Activated gamma-delta T cell treated with Interleukin-2 at 50 U/mL for 16 hours (primary cell): ENCODE measurements at places on chromosomes 5 and 9.

GRCh38 chr9:10045598-10045997, 567.2 kb downstream of the PTPRD start:
- DNase-seq: no peak

GRCh38 chr5:60339691-60340201, 360.2 kb downstream of the DEPDC1B start:
- no peak for DNase-seq

GRCh38 chr5:113336975-113337374, 97.8 kb downstream of the TSSK1B start:
- DNase-seq: no peak

- no peak for DNase-seq
Measured at GRCh38 chr5:83015676-83016075, 61.5 kb downstream of the TMEM167A start.

- DNase-seq: no peak
Measured at GRCh38 chr5:20469792-20470191, 481.8 kb upstream of the CDH18 start.

DNA sequence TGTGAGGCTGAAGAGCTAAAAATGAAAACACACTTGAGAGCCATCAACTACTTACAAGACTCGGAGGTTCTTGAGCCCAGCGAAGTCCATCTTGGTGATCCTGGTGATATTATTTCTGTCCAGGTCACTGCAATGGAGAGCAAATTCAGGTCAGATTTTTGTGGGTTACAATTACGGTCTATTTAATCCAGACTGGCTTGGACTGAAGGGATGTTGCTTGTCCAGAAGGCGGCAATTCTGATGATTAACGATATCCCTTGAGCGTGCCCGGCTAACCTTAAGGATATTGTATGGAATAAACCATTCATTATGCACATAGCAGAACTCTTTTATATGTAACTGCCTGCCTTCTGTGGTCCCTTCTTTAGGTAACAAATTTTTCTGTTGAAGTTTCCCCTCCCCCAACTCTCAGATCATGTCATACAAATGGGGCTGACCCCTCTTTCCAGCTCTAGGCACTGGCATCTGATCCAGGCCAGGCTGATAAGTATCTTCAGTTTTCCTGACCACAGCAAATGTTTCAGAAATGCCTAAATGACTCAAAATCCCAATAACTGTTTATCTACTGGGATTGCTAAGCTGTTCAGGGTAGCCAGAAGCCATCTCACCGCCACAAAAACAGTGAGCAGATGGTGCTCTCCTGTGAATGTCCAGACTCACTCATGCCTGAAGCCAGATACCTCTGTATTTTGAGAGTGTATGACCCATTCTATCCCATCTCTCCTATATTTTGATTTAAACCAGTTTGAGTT, 49.4 kb downstream of the SLIT3 start:
- DNase-seq: no peak

GRCh38 chr5:78295035-78295961, 800 bp upstream of the AP3B1 start:
- peak; percentile 40 for DNase-seq

DNA sequence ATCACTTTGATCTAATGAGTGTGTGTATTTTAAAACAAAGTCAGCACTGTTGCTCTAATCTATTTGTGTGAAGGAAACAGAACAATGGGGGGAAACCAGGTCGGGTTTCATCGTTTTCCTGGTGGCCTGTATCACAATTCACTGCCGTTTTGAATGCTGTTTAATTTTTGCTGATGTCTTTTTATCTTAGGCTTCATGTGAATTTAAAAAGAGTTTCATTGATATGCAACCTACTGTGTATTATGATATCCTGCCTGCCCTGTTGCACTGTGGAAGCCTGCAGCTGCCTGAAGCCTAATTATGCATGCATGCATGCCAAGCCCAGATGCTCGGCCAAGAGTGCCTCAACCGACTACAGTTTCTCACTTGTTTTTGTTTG, 307.5 kb downstream of the ZNF608 start:
- no peak for DNase-seq

GRCh38 chr9:126933334-126933980, 18.9 kb downstream of the RALGPS1 start:
- no peak for DNase-seq

DNA sequence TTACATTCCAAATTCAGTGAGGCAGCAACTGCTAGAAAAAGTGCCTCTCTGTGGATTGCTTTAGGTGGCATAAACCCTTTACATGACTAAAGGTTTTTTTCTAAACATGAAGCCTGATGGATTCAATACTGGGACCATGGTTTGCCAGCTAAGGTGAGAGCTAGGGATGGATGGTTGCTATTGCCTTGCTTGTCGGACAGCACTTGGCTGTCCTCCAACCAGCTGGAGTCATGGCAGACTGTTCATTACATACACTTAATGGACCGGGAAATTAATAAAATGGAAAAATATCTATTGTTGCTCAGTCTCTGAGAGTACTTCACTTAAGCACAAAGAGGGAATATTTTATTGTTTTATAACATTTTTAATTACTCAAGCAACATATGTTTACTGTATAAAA, 116.9 kb upstream of the TRPC7 start:
- no peak for DNase-seq

- DNase-seq: no peak
Measured at GRCh38 chr5:151461312-151461711, 13.9 kb downstream of the SLC36A1 start.

GRCh38 chr5:44489759-44490158, 100.5 kb upstream of the FGF10 start:
- no peak for DNase-seq

DNA sequence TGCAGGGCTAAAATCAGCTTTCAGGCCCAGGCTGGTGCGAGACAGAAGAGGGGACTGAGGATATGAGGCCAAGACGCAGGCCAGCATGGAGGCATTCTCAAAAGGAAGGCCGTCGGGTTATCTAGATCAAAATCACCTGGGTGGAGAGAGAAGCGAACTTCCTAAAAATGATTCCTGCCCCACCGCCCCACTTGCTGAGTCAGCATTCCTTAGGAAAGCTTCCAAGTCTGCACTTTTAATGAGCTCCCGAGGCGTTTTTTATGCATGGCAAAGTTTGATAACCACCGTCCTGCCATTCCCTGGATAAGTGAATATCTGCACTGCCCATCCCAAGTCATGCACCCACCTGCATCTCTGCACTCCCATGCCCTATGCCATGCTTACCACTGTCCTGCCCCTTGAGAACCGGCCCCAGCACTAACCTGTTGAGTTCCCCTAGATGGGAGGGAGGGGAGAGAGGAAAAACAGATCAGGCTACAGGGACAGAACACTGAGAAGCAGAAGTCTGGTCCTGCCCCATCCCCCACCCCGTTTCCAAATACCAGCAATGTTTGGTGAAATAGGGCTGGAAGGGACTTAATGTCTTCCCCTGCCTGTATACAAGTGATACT, 1.6 kb upstream of the SPOCK1 start:
- DNase-seq: no peak

DNA sequence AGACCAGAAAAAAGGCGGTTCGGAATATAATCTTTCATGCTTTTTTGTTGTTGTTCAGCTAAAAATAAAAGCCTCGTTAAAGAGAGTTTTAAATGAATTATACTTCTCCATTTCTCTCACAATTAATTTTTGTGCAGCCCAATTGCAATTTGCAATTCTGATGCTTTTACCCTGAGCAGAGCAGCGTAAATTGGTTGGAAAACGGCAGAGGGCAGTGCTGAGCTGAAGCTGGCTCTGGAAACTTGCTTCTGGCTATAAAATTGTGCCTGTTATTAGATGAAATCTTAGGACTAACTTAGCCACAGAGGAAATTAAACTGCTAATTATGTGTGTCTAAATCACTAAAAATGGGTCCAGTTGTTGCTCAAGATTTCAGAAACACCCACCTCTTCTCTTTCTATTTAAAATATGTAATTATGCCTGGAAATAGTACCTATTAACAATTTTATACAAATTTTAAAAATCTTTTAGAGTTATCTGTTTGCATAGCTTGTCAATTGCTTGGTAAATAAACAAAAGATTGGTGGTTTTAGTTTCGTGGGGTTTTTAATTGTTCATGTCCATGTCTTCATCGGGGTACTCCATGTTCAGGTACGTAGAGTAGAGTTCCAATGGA, 441.8 kb upstream of the TLE4 start:
- DNase-seq: no peak

DNA sequence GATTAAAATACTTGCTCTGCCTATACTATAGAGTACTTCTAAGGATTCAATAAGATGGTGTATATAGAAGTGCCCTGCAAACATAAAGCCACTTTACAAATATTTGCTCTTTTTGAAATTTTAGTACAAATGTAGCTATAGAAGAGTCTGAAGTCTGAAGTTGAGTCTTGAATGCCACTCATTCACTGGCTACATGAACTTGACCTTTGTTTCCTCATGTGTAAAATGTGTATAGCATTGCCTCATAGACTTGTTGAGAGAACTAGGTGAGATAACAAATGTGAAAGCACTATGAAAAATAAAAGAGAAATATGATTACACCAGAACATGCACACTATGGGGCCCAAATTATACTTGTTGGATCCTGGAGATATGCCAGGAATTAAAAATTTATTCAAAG, 244.7 kb downstream of the SEC61B start:
- DNase-seq: no peak

DNA sequence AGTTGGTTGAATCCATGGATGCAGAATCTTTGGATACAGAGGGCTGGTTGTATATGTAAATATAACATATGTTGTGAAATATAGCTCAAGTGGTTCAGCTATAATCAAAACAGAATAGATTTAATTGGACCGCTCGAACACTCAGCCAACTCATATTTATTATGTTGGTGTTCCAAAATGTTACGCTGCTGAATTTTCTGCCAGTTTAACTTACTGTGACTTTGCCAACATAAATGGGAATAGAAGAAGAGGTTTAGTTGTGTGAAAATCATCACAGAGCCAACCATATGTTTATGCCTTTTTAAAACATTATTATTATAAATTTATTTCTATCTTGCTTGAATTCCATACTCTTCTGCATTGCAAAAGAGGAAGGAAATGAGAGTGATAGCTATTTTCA, 178.2 kb upstream of the FBXL7 start:
- DNase-seq: no peak

DNA sequence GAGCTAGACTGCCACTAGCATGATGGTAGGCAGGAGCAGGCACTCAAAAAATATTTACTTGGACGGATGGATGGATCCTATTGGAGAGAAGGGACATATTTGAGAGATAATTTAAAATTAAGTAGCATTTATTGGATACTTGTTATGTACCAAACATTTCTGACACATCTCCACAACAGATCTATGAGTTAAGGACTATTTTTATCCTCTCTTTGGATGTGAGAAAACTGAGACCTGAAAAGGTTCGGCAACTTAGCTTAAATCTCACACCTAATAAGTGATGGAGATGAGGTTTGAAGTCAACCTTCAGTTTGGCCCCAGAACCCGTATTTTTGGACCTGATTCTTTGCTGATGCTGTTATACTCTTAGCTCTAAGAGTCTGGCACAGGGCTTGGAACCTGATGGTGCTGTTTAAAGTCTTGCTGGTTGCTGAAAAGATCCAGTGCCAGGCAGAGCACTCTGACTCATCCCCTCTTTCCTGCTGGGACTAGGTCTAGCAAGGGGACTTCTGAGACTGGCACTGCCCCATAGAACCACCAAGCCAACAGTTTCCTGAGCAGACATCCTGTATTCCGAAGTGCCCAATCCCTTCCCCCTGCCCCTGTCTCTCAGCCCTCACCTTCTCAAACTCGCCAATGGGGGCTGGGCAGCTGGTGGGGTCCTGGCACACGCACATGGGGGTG, 15.6 kb downstream of the SPARC start:
- DNase-seq: no peak

GRCh38 chr5:73499187-73499586, 945 bp downstream of the BTF3 start:
- no peak for DNase-seq

DNA sequence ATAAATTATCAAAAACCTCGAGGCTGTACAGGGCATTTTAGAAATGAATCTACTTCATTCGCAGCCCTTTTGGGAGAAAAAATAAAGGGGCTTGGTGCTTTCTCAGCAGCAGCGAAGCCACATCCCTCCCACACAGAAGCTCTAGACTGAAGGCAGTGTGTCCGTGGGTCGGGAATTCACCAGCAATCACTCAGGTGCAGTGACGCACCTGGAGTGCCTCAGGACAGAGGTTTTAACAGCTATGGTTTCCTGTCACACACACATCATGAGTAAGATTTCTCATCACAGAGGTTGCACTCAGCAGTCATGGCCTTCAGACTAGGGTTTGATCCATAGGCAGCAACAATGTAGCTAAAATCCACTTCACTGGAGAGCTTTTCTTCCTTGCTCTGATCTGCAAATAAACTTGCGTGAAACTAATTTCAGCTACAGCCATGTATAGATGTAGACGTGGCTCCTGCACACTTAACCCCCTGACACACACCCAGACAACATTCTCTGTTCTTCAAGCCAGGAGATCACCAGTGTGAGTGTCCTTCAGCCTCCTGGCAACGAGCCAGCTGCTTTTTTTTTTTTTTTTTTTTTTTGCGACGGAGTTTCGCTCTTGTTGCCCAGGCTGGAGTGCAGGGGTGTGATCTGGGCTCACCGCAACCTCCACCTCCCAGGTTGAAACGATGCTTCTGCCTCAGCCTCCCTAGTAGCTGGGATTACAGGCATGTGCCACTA, 34.8 kb downstream of the DYNC2I2 start:
- no peak for DNase-seq

GRCh38 chr9:132863096-132863495, 15.0 kb downstream of the AK8 start:
- DNase-seq: no peak

- no peak for DNase-seq
Measured at GRCh38 chr5:114665551-114665950, 303.7 kb downstream of the KCNN2 start.

- DNase-seq: no peak
Measured at GRCh38 chr5:24167806-24168205, 477.0 kb downstream of the CDH10 start.

GRCh38 chr5:24773261-24773660, 128.5 kb upstream of the CDH10 start:
- DNase-seq: no peak

GRCh38 chr5:112290691-112291090, 128.4 kb downstream of the EPB41L4A start:
- DNase-seq: no peak

- DNase-seq: no peak
Measured at GRCh38 chr9:117424291-117424690, 9.4 kb upstream of the ASTN2 start.

- DNase-seq: no peak
Measured at GRCh38 chr5:122310889-122311288, 1.1 kb upstream of the SNCAIP start.

- no peak for DNase-seq
Measured at GRCh38 chr5:53890490-53890889, 330.1 kb downstream of the NDUFS4 start.

DNA sequence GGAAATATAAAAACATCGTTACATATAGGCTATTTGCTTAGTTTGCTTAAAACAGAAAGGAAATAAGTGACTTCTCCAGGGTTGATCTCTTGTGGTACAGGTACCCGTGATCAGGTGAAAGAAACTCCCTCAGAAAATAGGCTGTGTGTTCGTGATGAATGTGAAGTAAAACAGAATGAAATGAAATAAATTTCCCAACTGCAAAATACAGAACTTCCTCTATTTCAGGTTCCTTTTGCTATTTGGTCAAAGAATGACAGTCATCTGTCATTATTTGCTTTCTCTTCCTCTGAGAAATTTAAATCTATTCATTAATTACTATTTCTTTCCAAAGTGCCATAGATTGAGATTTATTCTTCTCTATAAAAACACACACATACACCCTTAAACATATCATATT, 408.1 kb downstream of the FAM170A start:
- no peak for DNase-seq

GRCh38 chr5:110401881-110402280, 324.6 kb downstream of the TMEM232 start:
- DNase-seq: no peak

GRCh38 chr5:61817472-61818326, 485.6 kb downstream of the ZSWIM6 start:
- DNase-seq: no peak
